Skeletal muscle cell (primary cell): ENCODE measurements at places on chromosomes 4 and X.
A peak's percentile ranks its signal among the peaks of the same experiment; 100 is the strongest.

DNA sequence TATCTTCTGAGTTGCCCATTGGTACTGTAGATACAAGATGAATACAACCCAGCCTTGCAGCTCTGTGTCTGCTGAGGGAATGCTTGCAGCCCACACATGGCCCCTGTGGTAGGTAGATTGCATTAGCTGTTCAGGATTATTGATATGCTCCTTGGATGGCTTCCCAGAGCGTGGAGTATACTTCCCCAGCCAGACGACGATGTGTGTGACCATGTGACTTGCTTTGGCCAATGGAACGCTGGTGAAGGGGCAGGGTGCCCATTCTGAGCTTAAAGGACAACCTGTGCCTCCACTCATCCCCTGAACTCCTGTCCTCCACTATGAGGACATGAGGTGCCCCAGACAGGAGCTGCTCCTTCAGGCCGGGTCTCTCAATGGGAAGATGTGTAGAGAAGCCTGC, 23.9 kb upstream of the FGFBP2 start:
- no peak for DNase-seq

DNA sequence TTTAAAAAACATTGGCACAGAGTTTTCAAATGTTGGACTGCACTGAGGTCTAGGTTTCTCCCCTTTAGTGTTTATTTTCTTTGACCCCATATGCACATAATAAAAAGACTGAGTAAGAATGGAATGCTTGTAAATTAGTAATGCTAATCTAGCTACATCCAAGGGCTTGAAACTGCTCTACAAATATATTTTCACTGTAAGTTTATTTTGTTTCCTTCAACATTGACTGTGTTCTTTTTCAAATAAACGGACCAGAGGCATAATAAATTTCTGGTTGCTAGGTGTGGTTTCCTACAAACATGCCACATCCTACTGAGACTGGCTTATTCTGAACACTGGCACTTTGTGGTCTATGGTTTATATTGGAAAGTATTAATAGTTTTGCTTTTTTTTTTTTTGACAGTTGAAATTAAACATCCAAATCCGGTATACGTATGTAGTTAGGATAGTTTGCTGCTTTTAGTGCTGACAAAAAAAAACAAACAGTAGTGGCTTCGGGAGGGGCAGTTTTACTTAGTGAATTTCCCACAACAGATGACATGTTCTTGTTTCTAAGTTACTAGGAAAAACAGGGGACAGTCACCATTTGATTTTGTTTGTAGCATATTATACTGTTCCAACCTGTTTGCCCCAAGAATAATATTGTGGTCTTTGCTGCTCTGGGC, 13.2 kb downstream of the CA5B start:
- no peak for DNase-seq

- no peak for DNase-seq
Measured at GRCh38 chr4:158644760-158645159, 26.9 kb downstream of the C4orf46 start.

DNA sequence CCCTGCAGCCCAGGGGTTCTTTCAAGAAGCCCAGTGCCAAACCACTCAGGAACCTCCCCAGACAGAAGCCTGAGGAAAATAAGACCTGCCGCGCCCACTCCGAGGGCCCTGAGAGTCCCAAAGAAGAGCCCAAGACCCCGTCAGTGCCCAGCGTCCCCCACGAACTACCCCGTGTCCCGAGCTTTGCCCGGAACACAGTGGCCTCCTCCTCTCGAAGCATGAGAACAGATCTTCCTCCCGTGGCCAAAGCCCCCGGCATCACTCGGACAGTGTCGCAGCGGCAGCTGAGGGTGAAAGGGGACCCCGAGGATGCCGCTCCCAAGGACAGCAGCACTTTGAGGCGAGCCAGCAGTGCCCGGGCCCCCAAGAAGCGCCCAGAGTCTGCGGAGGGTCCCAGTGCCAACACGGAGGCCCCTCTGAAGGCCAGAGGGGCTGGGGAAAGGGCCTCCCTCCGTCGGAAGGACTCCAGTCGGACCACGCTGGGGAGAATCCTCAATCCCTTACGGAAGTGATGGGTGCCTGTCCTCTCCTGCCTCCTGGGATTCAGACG, 40.2 kb downstream of the FHDC1 start:
- no peak for DNase-seq

DNA sequence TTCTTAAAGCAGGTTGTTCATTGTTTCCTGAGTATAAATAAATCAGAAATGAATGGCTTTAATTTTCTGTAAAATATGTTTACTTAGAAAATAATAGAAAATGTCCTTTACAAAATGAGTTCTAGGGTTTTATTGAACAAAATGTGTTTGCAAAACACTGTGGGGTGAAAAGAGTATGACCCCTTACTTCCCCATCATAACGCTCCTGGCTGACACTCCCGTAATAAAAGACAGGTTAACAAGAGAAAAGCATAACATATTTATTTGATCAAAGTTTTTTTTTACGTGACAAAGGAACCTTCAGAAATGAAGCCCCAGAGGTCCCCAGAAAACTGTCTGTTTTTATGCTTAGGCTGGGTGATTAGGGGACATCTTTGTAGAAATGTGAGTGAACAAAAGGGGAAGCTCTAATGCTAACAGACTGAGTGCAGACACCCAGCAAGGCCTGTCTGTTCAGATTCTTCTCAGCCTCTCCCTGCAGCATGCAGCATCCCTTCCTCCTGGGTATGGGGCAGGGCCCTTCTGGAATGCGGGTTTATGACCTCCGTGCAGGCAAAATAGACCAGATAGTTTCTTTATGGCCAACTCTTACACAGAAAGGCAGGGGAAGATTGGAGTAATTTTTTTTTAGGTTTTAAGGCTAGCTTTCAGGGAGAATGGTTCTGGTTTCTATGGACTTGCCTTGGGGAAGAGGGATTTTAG, 26.1 kb downstream of the ZFP42 start:
- DNase-seq = no peak

- peak; percentile 16 for DNase-seq
Measured at GRCh38 chr4:64158648-64159326, 250.5 kb downstream of the TECRL start.
